Progenitor cell of endocrine pancreas (in vitro differentiated cells): ENCODE measurements at places on chromosomes 7 and 10.

GRCh38 chr7:75716992-75717626 is 21.6 kb downstream of the HIP1 start:
- no peak for DNase-seq

DNA sequence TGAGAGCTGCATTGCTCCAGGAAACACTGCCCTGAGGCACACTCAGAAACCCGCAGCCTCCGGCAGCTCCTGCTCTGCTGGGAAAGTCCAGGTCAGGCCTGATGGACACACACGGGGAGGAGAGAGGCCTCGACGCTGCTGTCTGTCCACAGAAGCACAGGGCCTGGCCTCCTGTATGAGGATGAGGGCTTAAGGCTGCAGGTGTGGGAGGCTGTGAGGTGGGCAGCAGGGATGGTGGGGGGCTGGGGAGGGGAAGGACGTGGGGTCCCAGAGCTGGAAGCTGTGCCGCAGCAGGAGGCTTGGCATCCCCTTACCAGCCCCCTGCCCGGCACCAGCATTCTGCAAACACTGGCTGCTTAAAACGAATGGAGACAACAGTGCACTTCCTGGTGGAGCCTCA is 186.2 kb downstream of the DNAJB6 start:
- DNase-seq: peak; percentile 5

DNA sequence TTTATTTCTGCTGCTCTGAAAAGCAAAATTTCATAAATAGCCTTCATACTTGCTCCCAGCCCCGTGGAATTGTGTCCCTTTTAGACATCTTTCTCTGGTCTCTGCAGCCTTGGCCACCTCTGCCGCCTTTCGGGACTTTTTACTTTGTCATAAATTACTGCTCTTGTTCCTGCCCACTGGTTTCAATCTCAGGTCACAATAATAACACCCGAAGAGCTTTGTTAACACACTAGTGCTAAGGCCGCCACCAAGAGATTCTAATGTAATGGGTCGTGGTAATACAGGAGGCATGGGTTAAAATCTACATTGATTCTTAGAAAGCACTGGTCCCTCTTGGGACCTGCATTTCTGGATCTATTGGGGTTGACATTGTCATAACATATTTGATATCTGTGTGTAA is 276.0 kb upstream of the VWC2 start:
- no peak for DNase-seq

DNA sequence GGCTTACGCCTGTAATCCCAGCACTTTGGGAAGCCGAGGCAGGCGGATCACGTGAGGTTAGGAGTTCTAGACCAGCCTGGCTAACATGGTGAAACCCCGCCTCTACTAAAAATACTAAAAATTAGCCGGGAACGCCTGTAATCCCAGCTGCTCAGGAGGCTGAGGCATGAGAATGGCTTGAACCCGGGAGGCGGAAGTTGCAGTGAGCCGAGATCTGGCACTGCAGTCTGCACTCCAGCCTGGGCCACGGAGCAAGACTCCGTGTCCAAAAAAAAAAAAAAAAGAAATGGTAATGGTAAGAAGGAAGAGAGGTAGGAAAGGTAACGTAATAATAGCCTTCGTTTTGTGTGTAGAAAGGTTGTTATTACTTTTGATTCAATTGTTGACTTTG is 1.2 kb downstream of the HSPA14 start:
- no peak for DNase-seq

- DNase-seq: no peak
Measured at GRCh38 chr10:80861882-80862281, 324.2 kb downstream of the SH2D4B start.
